ENCODE measurements at places on chromosomes 1 and 21.

DNA sequence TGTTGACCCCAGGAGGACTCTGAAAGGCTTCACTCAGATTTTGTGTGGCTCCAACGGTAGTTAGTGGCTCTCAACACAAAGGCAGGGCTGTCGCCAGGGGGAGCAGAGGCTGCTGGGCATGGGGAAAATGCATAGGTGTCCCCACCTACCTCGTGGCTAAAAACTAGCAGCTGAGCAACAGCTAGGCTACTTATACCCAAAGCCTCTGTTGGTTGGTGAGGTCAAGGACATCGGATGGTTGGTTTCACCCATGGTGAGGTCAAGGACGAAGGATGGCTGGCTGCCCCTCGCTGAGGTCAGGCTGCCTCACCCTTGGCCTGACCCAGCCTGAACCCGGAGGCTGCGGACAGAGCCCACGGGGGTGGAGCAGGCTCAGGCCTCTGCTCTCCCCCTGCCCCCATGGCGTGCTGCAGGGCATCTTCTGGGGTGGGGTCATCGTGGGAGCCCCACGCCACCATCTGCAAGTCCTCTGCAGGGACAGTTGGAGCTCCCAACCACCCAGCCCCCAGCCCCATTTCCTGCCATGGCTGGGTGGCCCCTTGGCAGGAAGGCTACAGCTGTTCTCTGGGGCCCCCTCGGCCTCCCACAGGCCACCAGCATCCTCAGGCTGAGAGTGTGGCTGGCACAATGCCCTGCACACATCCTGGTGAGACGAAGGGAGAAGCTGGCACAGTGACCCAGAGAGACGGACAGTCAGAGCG is 8.5 kb upstream of the GNB1 start:
- DNase-seq, result no peak

GRCh38 chr1:10237157-10237539 is 26.8 kb downstream of the KIF1B start:
- no peak for DNase-seq

- no peak for DNase-seq
These were observed 14.6 kb upstream of the CAMSAP2 start for GRCh38 chr1:200724064-200724463.

DNA sequence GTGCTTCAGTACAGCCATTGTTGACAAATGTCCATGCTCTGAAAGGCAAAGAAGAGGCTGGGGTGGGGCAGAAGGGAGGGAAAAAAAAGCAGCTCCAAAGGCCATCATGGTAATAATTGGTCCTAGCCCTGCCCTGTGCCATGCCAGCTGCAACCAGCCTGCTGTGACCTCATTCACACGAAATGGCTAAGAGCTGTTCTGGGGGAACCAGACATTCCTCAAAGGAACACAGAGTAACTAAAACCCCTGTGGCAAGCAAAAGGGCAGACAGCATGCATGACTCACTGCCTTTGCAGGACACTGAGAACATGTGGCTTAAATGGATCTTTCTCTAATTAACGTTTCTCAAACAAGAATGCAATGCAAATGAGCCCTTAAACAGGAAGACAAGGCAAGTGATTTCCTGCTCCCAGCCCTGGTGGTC is 42.3 kb downstream of the STYXL2 start:
- DNase-seq, result peak; percentile 40

All from HS-27A (cell line).